Right kidney (tissue), 9 donors: ENCODE measurements at places on chromosomes 3 and 15.

DNA sequence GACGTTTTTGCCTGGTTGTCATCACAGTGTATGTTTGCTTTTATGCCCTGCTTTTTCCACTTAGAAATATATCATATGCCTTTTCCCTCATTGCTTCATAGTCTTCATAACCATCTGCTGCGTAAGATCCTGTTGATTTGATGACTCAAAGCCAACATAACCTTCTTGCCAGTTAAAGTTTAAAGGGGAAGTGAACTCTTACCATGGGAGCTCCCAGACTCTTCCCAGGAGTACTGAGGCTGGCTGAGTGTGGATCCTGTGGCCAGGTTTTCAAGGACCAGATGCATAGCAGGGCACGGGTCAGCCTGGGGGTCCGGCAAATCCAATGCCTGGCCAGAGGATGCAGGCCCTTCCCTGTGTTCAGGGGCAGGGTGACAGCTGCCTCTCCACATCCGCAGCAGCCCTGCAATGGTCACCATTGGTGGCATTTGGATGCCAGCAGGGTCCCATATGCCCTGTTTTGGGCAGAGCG lies 42.0 kb upstream of the SACM1L start:
- DNase-seq, result no peak

- DNase-seq, result no peak
Measured at GRCh38 chr3:57900786-57901185, 107.4 kb upstream of the FLNB start.

DNA sequence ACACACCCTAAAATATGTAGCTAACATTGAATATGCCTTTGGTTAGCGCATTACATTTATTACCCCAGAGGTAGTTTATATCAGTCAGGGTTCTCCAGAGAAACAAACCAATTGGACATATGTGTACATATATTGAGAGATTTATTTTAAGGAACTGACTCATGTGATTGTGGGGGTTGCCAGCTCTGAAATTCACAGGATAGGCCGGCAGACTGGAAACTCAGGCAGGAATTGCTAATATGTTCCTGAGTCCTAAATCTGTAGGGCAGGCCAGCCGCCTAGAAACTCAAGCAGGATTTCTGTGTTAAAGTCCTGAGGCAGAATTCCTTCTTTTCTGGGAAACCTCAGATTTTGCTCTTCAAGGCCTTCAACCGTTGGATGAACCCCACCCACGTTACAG lies 189.7 kb downstream of the CDIN1 start:
- DNase-seq, result no peak

DNA sequence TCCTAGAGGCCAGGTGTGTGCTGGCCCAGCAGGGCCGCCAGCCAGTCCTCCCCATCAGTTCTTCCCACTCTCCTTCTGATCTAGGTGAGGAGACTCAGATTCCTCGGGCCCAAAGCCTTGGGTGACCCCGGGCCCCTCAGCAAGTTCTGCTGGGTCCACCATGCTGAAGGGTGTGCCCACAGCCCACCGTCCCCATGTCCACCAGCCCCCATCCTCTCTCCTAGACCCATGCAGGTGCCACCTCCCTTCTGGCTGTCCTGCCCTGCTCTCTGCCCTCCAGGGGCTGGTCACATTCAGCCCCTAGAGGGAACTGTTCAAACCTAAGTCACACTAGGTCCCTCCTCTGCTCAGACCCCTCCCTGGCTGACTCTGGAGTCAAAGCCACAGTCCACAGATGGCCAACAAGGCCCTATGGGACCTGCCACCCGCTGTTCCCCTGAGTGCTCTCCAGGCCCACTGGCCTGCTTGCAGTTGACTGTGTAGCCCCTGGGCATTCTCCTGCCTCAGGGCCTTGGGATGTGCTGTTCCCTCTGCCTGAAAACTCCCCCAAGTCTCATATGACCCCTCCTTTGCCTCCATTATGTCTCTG lies 878 bp upstream of the TLR9 start:
- DNase-seq, result no peak

DNA sequence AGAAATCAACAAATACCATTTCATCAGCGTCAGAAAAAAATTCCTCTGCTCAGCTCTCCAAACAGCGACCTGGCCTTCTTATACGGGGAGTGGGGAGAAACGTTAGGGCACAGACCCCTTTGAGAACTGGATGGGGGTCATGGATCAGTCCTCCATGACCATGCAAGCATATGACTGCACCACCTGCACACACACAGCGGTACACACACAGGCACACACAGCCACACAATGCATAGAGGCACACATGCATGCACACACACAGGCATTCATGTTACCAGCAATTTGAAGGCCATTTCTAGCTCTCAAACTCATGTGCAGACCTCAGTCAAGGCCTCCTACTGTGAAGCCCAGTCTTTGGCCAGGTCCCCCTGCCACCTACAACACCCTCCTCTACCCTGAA lies 50.2 kb downstream of the SLC41A3 start:
- no peak for DNase-seq

GRCh38 chr3:185361920-185362319 lies 1.0 kb upstream of the MAP3K13 start:
- no peak for DNase-seq

DNA sequence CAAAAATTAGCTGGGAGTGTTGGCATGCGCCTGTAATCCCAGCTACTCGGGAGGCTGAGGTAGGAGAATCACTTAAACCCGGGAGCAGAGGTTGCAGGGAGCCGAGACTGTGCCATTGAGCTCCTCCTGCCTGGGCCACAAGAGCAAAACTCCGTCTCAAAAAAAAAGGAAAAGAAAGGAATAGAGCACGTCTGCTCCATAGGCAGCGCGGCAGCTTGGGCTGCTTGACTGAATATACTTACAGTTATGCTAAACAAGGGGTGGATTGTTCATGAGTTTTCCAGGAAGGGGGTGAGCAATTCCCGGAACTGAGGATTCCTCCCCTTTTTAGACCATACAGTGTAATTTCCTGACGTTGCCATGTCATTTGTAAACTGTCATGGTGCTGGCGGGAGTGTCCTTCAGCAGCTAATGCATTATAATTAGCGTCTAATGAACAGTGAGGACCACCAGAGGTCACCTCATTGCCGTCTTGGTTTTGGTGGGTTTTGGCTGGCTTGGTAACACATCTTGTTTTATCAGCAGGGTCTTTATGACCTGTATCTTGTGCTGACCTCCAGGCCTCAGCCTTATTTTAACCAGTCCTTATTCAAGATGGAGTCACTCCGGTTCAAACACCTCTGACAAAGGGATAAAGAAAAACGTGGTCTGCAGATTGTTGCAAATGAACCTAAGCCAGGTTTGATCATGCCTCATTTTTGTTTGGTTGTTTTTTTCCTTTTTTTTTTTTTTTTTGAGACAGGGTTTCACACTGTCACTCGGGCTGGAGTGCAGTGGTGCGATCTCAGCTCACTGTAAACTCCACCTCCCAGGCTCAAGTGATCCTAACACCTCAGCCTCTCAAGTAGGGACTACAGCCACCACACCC lies 24.9 kb upstream of the SENP5 start:
- no peak for DNase-seq

DNA sequence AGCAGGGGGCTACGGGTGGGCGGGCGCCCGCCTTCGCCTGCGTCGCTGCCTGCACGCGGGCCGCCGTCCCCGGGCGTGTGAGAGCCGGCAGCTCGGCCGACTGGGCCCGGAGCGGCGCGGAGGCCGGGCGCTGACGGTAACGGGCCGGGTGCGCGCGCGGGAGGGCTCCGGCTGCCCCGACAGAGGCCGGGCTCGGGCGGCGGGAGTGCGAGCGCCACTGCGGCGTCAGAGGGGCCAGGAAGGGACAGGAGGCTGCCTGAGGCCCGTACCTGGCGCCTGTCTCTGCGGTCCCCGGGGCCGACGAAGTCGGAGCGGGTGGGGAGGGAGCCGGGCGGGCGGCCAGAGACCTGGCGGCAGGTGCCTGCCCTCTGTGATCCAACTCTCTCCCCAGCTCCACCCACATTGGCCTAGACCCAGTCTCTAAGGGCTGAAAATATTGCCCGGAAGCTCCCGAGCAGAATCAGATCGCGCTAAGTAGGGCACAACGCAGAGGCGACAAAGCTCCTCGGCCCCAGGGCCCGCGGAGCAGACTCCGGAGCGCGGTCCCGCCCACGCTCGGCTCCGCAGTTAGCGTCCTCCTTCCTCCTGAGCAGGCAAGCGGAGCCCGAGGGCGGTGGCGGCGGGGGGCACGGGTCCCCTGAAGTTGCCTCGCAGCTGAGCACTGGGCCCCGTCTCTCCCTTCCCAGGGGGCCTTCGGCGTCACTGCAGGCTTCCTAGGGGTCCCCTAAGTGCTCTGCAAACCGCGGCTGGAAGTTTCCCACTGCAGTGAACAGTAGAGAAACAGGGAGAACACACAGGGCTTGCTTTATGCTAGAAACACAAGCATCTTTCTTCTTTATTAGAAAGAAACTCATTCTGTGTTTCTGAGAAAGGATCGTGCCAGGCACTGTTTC lies at the start of gene MAN2A2:
Gene MAN2A2, plus strand, starts transcription at position 463 of the 893 bp plus-strand sequence. CDS start 906 bp downstream, outside the sequence.
- DNase-seq, result peak; percentile 83

- no peak for DNase-seq
Measured at GRCh38 chr3:168859574-168859973, 763.9 kb upstream of the GOLIM4 start.

DNA sequence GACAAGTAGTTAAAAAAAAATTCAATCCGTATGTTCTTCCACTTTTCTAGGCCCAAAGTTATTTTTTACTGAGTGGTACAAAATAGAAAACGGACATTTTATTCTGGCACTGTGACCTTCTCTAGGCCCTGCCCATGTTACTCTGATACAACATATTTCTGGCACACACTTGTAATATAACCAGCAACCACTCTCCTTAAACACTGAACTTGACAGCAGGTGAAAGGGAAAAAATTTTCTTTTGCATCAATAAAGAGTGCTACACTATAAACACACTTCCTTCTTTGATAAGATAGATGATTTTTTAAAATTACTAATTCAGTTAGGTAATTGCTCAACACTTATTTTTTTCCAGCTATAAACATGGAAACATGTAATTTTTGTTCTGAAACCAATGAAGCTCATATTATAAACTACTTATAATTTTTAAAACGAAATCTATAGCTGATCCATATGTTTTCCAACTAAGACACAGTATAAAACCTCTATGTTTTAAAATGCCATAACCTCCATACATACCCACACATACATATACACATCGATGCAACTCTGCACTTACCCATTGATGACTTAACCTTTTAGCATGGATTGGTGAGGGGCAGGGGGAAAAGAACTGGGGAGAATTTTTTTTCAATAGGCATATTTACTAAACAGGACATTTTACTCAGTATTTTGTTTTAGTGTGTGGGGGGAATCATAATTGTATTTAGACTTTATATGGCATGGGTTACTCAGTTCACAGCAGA lies 5.3 kb upstream of the CTNNB1 start:
- DNase-seq, result no peak

- no peak for DNase-seq
Measured at GRCh38 chr3:29597376-29598008, 316.6 kb downstream of the RBMS3 start.

DNA sequence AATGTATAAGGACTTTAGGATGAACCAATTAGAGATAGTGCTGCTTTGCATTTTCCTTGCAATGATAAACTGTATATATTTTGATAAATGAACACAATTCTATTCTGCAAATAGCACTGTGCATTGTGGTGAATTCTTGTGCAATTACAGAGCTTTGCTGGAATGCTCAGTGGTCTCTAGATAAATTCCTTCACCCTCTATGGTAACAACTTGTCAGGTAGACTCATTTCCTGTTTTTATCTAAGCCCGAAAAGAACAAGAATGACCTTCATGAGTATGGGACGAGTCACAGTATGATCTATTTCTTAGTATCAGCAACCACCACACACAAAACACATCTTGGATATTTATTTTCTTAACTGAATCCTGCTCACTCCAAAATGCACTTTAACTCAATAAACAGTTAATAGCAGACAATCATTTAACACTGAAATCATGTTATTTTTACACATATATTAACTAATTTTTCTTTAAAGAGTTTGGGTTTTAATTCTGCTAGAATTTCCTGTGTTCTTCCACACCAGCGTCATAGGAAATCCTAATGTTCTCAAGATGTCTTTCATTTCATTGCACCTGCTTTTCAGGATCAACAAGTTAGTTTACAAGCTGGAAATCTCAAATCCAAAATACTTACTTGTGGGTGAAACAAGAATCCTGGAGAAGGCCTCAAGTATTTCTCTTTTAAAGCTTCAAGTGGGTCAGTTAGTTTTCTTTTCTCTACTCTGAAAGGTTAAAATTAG lies 551.2 kb downstream of the MECOM start:
- DNase-seq, result no peak

- no peak for DNase-seq
Measured at GRCh38 chr3:54206874-54207273, 84.5 kb downstream of the CACNA2D3 start.

GRCh38 chr3:183259621-183260020 lies 6.6 kb downstream of the B3GNT5 start:
- no peak for DNase-seq

DNA sequence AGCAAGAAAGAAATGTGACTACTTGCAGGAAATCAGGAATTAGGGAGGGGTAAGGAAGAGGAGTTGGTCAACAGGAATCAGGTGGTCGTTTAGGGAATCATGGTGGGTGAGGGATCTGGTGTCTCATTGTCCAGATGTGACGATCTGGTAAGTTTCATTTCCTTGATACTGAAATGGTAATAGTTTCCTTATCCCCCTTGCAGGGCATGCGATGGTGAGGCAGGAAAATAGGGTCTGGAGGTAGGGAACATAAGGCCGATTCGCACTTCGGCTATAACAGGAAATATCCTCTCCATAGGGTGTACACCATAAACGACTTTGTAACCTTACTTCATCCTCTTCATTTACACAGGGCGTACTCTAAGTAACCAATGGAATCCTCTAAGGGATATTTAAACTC lies 574 bp upstream of the LRRC34 start:
- no peak for DNase-seq

DNA sequence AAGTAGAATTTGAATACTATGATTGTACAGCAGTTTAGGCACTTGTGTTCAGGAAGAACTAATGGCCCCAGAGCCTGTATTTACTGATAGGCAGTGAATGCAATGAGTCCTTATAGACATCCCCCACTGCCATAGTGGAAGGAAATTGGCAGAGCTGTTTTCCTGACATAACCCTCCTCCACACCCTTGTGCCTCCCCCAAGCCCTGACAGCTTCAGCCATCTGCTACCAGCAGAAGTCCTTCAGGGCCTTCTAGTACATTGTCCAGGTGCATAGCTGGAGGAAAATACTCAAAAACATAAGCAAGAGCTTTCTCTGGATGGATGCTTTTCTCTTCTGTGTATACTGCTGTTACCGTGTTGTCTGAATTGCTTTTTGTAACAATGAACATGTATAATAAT lies 20.6 kb downstream of the ARHGAP31 start:
- DNase-seq, result no peak

DNA sequence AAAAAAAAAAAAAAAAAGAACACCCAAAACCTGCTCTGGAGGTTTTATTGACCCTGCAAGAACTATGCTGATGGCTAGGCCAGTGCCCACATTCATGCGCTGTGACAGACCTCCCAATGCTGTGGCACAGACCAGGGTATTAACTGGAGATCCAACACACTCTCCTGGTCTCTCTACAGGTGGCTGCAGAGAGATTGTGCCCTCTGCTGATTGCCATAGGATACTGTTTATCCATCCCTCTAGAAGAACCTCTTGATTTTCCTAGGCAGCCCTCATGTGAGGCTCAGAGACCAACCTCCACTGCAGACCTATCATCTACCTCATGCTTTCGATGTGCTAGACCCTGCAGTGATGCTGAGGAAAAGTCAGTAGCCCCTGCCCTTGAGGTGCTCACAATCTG lies 125.5 kb upstream of the TRIM42 start:
- no peak for DNase-seq

GRCh38 chr3:11291808-11292207 lies 19.6 kb downstream of the ATG7 start:
- no peak for DNase-seq

- no peak for DNase-seq
Measured at GRCh38 chr15:20340931-20341661, 200.5 kb downstream of the GOLGA6L6 start.
